ENCODE measurements at places on chromosomes 12 and 14.

DNA sequence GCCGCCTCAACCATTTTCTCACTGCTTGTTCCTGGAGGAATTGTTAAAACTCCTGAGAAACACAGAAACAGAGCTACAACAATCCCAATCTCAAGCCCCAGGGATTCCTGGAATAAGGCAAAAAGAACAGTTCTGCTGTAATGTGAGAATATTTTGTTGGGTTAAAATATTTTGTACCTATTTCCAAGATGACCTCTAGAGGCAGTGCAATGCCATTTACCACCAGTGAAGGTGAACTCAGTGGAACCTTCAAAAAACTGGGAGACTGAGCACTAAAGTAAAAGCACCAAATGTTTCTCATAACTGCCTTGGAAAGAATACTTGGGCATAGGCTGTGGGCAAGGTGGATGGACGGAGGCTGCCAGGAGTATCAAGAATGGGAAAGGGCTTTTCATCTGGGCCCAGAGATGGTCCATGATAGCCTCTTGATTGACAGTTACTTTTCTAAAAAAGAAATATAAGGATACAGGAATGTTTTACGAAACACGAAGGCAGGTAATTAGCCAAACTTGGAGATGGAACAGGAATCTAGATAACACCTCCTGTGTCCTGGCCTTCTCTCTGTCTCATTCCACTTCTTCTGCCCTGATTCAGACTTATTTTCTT lies 334.0 kb upstream of the FLRT2 start:
- DNase-seq = peak; percentile 6

DNA sequence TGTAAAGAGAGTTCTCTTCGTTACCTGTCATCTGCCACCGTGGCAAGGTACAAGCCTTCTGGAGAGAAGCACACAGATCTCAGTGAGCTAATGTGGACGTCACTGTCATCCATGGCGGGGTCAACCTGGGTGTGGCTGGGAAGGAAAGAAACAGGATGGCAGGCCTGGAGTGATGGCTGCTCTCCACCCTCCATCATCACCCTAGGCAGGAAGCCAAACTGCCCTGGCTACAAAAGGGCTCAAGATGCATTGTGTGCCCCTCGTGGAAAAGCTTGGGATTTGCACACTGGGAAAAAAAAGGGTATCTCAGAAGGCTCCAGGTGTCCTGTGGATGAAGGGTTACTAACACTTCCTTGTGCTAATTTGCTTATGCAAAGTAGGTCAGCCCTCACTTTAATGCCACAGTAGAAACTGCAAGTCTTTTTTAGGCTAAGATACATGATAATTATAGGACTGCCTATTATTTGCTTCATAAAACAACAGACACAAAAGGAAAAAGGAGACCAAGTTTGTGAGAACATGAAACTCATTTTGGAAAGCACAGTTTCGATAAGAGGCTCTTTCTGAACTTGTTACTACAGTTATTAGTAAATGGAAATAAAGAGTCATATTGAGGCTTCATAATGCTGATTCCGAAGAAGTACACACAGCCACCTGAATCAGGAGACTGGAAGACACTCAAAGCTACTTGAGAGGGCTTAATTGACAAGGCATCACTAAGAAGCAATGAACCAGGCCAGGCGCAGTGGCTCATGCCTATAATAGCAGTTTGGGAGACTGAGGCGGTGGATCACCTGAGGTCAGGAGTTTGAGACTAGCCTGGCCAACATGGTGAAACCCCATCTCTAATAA lies 18.9 kb downstream of the RFC5 start:
- no peak for DNase-seq

GRCh38 chr14:70268760-70269159 lies 80.0 kb upstream of the SLC8A3 start:
- DNase-seq = no peak

GRCh38 chr14:24072436-24072835 lies 1.1 kb downstream of the CPNE6 start:
- no peak for DNase-seq

GRCh38 chr12:88994537-88994936 lies 357.8 kb downstream of the DUSP6 start:
- no peak for DNase-seq

DNA sequence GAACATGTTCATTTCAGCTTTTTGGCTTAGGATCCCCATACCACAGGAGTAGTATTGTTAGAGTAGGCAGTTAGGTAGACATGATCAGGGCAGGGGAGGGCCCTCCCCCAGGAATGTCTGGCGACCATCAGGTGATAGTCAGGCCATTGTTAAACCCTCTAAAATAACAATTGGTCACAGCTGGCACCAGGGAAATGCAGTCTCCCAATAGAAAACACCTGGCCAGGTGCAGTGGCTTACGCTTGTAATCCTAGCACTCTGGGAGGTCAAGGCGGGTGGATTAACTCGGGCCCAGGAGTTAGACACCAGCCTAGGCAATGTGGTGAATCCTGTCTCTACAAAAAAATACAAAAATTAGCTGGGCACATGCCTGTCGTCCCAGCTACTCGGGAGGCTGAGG lies 187.1 kb downstream of the MON2 start:
- no peak for DNase-seq

DNA sequence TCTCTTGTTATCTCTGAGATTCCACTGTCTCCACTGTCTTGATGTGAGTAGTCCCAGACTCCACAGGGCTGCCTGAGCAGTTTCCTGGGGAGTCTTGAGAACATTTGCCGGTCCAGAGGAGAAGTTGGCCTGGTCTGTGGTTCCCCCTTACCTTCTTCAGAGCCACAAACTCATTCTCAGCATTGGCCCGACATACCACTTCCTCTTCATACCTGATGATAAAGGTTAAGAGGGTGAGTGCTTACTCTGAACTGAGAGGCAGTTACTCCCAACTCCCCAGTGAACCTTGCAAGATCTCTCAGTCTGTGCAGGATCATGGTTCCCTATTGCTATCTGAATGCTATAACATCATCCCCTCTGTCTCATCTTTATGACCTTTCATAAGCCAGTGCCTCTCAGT lies 2.6 kb downstream of the KRT84 start:
- no peak for DNase-seq

DNA sequence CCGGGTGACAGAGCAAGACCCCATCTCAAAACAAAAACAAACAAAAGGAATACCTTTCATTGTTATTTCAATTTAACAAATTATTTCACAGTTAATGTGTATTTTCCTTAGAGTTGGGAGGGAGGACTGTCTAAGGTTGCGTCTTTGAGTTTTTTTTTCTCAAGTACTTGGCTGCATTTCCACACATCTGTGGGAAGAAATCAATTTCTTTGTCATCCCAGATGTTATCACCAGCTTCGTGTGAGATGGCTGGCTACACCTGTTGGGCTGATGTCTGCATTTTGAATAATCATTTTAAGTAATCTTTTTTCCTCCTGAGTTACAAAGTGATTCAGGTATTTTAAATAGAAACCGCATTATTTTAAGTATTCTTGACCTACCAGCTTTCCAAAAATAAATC lies 59.4 kb downstream of the EML1 start:
- DNase-seq = no peak

GRCh38 chr12:19915392-19916195 lies 452.7 kb upstream of the PDE3A start:
- DNase-seq = peak; percentile 60

- no peak for DNase-seq
These were observed 12.2 kb downstream of the EIF5 start for GRCh38 chr14:103346286-103346685.

- no peak for DNase-seq
These were observed 8.6 kb downstream of the TUNAR start for GRCh38 chr14:95885278-95885677.

- peak; percentile 94 for DNase-seq
These were observed 61.1 kb downstream of the NCOR2 start for GRCh38 chr12:124506145-124506831.

DNA sequence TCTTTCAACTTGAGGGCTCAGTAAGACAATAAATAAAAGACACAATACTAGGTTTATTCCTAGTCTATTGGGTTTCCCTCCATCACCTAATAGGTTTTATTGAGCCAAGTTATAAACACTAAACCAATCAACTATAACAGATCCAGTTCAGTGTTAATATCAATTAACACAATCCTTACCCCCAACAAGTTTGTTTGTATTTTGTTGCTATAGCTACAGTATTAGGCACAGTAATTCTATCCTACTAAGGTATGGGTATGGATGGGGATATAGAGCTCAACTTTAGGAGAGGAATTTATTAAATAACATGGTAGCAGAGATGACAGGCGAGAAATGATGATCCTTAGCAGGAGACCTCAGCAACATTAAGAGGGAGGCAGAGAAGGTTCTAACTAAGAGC lies 13.3 kb downstream of the PPP4R3A start:
- no peak for DNase-seq

GRCh38 chr14:89616425-89616824 lies 199.4 kb upstream of the FOXN3 start:
- no peak for DNase-seq

GRCh38 chr12:9047105-9047504 lies 57.8 kb downstream of the KLRG1 start:
- no peak for DNase-seq

GRCh38 chr12:42039577-42039976 lies 105.1 kb downstream of the GXYLT1 start:
- DNase-seq = no peak

DNA sequence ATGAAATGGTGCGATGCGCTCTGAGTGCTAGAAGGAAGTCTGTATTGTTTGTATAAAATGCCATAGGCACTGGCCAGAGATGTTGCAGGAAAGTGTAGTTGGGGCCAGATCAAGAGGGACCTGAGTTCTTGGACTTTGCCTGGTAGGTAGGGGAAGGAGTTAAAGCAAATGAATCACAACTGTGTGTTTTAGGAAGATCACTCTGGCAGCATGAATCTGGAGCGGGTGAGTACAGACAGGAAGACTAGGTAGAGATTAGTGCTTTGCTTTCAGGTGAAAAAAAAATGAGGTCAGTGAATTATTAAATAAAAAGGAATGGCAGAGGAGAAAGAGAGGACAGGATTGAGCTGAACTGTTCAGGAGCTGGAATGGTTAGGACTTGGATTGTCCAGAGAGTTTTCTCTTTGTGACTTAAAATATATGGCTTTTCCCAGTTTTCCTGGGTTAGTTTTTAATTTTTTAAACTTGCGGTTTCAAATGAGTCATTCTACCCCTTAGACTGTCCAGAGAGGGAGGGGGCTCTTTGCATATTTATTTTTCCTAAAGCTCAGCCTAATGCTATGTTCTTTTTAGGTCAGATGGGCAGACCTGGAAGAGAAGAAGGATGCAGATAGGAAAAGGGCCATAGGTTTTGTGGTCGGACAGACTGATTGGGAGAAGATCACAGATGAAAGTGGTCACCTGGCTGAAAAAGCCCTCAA lies 41.1 kb downstream of the PROX2 start:
- no peak for DNase-seq

DNA sequence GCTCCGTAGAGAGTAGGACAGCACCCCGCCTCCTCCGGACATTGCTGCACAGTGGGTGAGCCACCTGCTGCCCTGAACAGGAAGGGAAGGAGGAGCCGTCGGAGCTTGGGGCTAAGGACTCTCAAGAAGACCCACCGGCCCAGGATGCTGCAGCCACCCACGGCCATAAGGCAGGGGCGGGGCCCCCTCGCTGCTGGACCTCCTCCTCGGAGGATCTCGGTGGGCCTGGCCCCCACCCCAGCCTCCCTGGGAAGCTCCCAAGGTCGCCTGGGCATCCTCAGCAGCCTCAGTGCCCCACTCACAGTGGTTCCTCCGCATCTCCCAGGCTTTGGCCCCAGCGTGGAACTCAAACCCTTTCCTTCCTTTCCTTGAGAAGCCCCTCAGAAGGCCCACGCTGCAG lies 68.6 kb upstream of the DIO3 start:
- no peak for DNase-seq

DNA sequence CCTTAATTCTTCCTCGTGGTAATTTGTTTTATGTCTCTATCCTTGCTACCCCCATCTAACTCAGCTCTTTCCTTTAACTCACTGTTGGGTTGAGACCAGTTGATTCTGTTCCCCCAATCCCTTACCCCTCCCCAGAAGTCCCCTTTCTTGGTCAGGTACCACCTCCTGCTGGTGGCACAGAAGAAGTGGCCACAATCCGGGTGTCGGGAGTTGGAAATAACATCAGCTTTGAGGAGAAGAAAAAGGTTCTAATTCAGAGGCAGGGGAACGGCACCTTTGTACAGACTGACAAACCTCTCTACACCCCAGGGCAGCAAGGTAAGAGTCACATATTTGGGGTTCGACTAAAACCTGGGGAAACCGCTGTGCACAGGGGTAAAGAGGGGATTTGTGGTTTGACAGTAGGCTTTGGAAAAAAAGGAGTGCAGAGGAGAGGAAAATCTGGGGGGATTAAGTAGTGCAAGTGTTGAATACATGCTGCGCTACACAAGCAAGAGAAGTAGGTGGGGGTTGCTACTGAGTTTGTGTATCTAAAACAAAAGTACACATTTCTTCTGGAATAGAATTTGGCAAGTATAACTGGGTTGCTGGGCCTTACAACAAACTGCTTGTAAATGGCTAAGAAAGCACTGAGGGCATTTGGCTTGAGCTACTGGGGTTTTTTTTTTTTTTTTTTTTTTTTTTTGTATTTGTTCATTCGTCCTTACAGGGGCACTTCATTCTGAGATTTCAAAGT lies 1.3 kb downstream of the A2ML1 start:
- peak; percentile 34 for DNase-seq

DNA sequence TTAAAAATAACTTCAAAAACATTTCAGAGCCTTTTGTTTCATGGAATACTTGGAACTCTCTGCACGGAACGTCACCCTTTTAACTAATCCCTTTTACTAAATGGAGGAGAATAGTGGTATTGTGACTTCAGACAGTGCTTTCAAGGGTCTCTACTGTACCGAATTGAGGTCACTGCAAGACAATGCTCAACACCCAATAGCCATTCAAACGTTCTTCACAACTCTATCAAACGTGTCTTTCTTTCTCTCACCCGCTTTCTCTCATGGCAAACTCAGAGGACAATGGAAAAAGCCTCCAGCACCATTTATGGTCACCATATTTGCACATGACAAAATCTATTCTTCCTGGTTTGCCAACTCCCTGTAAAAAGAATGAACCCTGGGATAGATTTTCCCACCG lies 132.1 kb upstream of the SOX5 start:
- no peak for DNase-seq

DNA sequence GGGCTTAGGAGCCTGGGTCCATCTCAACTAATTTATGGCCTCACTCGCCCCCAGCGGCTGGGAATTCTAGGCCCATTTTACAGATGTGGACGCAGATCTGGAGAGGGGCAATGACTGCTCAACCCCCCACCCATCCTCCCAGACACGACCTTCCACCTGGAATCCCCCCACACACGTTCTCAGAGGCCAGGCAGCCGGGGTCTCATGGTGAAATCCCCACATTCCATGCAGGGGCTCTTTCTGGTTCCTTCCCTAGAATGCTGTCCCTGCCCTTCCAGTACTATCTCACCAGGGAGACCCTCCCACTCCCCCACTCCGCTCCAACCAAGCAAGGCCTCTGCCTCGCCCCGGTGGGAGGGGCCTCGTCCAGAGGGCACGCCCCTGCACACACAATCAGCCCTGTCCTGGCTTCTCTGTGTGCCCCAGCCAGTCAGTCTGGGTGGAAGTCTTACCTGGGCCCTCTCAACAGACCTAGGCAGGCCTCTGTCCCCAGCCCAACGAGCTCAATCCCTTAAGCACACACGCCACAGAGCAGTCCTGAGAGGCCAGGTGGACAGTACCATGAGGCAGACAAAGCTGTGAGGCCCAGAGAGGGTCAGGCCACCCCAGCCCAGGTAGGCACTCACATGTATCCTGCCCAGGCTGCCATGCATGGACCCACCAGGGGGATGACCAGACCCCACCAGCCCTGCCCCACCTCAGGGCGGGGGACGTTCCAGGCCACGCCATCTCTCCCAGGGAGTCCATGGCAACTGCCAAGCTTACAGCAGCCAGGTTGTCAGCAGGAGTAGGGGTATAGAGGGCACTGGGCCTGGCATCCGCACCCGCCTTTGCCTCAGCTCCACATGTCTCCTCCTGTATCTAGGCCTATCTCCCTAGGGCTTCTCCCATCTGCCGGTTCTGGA lies 1.3 kb upstream of the ANKRD9 start:
- peak; percentile 34 for DNase-seq

Measured in NB4 (cell line).